Activated CD4-positive, CD25-positive, alpha-beta regulatory T cell treated with anti-CD3 and anti-CD28 coated beads, Interleukin-2, amount 50 U/mL, for 24 hours (primary cell): ENCODE measurements at places on chromosomes 3 and 15.

GRCh38 chr3:156323466-156323865 lies 203.1 kb downstream of the KCNAB1 start:
- ATAC-seq: no peak

GRCh38 chr3:168267179-168267578 lies 171.5 kb upstream of the GOLIM4 start:
- ATAC-seq: no peak

DNA sequence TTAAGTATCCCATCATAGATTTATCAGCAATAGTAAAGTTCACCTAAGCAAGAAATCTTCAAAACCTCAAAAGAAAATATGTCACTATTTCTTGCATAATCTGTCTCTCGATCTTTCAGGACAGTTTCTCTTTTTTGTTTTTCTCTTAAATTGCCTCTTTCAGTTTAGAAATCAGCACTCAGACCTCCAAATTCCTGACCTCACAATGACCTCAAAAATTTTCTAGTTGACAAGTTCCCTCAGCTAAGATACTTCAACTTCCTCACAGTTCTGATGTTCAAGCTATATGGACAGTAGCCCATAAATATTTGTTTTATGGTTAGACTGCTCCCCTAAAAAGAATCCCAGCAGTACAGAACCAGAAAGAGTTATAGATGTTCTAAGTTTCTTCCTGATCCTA lies 24.1 kb downstream of the SLC24A5 start:
- ATAC-seq: no peak

GRCh38 chr15:85554852-85555521 lies 174.6 kb downstream of the AKAP13 start:
- no peak for ATAC-seq

DNA sequence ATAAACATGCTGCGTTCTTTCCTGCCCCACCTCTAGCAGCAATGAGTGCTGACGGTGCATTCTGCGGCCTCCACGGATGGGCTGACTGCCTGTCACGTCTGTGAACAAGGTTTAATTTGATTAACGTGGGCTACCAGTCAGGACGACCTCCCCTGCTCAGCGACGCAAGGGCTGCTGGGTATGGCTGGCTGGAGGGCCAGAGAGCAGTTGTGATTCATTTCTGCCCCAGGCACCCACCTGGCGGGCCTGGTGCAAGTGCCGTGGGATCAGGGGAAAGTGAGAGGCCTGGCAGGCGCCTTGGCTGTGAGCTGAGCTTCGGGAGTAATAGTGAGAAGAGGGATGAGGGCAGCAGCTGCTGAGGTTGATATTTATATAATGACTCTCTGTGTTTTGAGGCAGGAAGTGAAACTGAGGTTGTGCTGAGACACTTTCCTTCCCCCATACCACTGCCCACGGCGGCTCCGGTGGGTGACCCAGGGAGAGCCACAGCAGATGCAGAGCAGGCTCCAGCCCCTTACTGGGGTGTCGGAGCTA lies 190.4 kb upstream of the BCL6 start:
- peak; percentile 89 for ATAC-seq

- ATAC-seq: no peak
These were observed 30.8 kb downstream of the LARP6 start for GRCh38 chr15:70823196-70823595.

- ATAC-seq: peak; percentile 90
These were observed 68.5 kb downstream of the TRANK1 start for GRCh38 chr3:36876181-36876936.

DNA sequence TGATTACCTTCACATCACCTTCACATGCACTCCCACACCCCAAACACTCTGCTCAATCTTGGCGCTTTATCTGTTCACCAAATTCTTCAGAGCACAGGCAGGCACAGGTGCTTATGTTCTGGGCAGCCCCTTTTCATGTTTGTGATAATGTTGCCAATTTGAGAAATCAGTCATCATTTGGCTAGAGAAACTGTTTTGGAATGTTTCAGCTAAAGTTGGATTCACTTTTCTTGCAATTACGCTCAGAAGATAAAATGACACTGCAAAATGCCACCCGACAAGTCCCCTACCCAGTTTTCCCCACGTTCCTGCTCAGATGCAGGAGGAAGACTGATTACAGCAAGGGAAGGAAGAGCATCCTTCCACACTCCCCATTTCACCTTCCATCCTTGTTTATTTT lies 192.9 kb upstream of the LRRN1 start:
- ATAC-seq: no peak

DNA sequence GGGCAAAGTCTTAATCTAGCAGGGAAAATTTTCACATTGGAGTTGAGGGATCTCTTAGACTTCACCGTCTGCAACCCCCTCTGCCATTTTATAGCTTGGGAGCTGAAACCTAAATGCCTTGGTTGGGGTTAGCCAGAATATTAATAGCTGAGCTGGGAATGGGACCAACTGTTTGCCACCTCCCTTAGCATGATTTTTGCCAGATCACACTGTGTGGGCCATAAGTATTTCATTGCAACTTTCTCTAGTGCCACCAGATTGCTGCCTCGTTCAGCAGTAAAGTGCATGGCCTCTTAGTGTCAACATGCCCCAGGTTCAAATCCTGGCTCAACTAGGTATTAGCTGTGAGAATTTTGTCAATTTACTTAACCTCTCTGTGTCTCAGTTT lies 55.9 kb upstream of the ABHD17C start:
- ATAC-seq: no peak

DNA sequence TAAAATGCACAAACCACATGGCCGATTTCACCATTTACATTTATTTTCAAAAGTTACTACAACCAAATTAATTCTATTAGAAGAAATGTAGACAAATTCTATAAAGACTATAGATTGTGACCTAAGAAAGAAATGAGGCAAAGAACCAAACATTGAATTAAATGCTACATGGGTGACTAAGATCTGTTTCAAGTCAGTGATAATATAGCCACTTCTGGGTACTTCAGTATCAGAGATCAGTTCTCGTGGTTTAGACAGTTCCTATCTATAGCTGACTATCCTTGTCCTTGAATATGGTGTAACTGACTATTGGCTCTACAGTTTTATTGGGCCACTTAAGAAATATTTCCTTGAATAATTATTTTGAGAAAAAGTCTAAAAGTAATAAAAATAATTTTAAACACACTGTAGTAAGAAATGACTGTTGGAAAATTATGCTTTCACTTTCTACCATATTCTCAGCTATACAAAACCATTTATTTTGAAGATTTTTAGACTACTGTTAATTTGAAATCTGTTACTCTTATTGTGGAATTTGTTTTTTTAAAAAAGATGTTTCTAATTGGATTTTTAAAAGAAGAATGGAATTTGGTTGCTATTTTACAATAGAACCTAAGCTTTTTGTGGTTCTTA lies 14.1 kb downstream of the KCNMB3 start:
- peak; percentile 59 for ATAC-seq

DNA sequence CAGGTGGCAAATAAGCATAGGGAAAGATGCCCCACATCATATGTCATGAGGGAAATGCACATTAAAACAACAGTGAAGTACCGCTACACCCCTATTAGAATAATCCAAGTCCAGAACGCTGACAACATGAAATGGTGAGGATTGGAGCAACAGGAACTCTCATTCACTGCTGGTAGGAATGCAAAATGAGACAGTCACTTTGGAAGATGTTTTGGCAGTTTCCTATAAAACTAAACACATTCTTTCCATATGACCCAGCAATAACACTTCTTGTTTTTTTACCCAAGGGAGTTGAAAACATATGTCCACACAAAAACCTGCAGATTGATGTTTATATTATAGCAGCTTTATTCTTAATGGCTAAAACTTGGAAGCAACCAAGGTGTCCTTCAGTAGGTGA lies 116.4 kb upstream of the TOPAZ1 start:
- ATAC-seq: no peak

GRCh38 chr3:118447339-118447738 lies 587.3 kb downstream of the IGSF11 start:
- ATAC-seq: no peak

- no peak for ATAC-seq
These were observed 5.6 kb upstream of the AEN start for GRCh38 chr15:88615303-88616107.

- ATAC-seq: no peak
These were observed 17.1 kb downstream of the MAP2K5 start for GRCh38 chr15:67559576-67559975.

- ATAC-seq: no peak
These were observed 312.7 kb downstream of the ULK4 start for GRCh38 chr3:41649129-41649739.

DNA sequence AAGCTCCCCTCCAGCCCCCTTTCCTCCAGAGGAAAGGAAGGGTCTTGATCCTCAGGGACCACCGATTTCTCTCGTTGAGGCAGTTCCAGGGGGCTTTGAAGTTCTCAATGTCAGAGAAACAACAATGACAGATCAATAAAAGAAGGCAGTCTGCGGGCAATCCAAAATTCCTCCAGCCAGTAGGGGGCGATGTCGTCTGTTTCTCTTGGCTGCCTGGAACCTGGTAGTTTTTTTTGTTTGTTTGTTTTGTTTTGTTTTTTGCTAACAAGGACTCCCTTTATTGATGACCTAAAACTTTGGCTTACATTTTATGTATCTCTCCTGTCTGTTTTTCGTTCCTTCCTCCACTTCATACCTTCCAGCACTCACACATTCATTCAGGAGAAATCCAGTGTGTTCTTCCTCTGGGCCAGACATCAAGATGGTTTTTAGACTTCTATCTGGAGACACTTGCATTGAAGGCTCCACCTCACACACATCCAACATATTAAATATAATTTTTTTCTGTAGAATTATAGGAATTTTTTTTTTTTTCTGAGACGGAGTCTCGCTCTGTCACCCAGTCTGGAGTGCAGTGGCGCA lies 276.6 kb downstream of the RPLP1 start:
- ATAC-seq: no peak

- no peak for ATAC-seq
These were observed 930.3 kb downstream of the NTRK3 start for GRCh38 chr15:87326269-87326668.

DNA sequence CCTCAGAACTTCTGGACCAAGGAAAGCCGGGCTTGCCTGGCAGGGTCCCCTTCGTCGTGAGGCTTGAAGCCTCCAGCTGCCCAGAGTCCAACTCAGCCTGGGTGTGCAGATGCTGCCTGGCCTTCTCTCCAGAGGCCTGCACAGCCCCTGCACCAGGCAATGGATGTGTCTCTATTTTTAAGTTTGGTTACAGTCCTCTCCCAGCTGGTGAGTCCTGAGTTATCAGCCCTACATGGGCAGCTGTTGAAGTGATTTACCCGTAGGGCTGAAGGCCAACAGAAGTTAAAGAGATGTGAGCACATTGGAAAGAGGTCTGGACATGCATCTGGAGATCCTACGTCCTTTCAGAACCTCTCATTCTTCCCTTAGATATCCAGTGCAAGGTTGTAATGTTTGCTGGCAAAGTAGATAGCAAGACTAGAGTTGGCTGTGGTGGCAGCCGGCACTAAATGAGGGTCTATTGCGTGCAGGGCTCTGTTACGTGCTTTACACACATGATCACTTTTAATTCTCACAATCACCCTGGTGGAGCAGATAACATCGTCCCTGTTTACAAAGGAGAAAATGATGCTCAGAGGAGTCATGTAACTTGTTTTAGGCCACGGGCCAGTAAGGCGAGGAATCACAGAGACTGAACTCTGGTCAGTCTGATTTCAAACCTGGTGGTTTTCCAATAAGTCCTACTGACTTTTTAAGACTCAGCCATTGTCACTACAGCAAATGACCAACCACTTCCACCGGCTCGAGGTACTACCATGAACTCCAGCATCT lies 9.9 kb downstream of the FYCO1 start:
- no peak for ATAC-seq

GRCh38 chr3:121895121-121895520 lies 920 bp downstream of the SLC15A2 start:
- ATAC-seq: no peak

DNA sequence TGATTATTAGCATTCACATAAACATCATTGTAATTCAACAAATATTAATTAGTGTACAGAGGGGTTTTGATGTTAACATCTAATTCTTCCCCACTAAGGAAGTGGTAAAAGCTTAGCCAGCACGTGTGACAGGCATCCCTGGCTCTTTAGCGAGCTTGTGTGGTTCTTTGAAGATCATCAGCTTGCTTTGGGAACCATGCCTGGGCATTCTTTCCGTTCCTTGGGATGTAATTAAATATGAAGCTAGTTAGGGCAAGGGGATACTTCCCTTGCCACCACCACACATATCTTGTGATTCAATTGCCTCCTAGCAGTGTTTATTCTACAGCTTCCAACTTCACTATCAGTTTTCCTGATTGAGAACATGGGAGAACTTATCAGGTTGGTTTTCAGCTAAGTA lies 246.5 kb downstream of the MYRIP start:
- ATAC-seq: no peak

GRCh38 chr3:12752809-12753208 lies 6.2 kb downstream of the TMEM40 start:
- no peak for ATAC-seq

DNA sequence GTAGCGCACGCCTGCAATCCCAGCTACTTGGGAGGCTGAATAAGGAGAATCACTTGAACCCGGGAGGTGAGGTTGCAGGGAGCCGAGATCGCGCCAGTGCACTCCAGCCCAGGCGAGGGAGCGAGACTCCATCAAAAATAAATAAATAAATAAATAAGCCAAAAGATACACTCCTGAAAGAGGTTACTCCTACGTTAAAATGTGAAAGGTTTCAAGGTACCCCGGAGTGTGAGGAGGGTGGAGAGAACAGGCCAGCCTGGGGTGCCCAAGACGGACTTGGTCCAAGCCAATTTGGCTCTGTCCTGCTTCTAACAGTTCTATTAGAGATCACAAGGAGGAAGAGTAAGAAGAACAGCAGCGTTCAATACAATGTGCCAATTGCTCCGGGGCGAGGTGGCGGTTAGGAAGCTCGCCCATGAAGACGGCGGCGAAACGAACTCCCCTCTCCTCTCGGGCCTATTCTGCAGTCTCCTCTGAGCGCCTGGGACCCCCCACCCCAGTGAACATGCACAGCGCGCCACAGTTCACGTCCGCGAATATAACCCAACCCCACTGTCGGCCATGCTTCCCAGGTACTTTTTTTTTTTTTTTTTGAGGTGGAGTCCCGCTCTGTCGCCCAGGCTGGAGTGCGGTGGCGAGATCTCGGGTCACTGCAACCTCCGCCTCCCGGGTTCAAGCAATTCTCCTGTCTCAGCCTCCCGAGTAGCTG lies 942 bp downstream of the ELP6 start:
- ATAC-seq: no peak

DNA sequence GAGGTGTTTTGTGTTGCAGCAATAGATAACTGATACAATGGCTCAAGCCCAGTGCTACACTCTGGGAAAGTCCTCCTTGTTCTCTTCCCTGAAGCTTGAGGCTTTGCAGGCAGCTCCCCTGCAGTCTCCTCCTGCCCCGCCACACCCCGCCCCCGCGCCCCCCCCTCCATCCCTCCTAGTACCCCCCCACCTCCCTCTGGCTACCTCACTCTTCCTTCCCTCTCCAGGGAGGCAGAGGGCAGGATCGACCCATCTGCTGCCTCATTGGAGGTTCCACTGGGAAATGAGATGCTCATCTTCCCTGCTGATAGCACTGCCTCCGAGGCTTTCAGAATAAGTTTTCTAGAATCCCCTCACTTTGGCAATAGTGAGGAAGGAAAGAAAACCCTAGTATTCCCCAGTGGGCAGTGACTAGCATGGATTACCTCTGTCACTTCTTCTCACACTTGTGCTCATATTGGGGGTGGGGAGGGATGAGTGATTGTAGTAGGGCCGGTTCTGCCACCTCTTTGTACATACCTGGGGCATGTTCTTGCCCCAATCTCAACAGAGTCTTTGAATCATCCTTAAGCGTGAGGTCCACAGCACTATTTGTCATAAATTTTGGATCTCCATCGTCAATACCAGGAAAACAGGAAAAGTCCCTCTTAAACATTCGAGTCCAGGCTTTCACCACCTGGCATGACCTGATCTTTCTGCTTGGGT lies 16.3 kb upstream of the RAB7A start:
- no peak for ATAC-seq

- ATAC-seq: peak; percentile 41
These were observed 1.9 kb upstream of the ALS2CL start for GRCh38 chr3:46695177-46695961.

- ATAC-seq: no peak
These were observed 95.1 kb upstream of the UMPS start for GRCh38 chr3:124635169-124635539.
